AG08396 (cell line): ENCODE measurements at places on chromosomes 12 and 14.

DNA sequence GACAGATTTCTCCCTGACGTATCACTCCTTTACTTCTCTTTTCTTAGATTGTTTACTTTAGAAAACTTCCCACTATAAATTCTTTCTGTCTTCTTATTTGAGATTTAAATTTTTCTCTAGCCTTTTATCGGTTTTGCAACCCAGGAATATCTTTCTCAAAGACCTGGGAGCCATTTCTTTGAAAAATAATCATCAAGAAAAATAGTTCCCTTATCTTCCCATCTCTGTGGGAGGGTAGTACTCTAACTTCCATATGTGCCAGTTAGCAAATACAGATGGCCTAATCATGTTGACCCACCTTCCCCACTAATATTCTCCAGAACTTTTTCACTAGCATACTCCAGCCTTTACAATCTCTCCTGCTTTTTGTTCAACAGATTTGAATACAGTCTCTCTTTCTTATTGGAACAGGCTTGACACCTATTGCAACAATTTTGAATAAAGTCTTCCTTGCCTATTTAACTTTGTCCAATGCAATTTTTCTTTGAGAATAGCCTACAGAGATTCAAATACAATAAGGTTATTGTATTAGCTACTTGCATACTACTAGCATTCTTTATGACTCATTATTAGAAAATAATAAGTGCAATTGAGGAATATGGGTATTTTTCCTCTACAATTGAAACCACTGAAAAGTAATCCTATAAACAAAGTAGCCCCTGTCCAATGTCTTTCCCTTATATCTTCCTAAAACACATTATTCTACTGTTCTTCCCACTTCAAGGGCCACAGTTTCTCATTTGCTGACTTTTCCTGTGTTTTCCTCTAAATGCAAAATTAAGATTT lies 27.4 kb upstream of the KLRB1 start:
- DNase-seq = no peak

DNA sequence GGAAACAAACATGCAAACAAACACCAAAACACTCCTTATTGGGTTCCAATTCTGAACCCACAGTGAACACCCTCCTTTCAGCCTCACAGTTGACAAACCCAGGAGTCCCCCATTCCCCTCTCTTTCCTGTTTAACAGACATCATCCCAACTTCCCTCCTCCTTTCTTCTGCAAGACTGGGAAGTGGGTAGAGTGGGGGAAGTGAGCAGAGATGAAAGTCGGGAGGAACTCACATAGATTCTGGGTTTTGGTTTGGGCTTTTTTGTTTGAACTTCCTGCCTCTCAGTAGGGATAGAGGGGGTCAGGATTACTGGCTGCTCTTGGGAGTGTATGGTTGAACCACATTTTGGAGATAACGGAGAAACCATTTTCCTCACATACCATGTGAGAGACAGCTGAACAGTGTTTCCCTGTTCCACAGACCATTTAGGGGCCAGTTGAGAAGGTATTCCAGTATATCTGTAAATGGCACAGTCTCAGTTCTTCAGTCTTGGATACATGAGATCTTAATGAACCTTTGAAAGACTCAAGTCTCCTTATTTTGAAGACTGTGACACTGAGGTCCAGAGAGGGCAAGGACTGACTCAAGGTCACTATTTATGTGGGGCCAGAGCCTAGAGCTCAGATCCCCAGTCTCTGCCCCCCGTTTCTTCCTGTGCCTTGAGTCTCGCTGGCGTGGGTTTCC lies 3.9 kb upstream of the GPR84 start:
- DNase-seq = no peak

- no peak for DNase-seq
These were observed 65.0 kb downstream of the CDK17 start for GRCh38 chr12:96335270-96335669.

- DNase-seq = no peak
These were observed 32.0 kb downstream of the EAPP start for GRCh38 chr14:34507459-34507858.

DNA sequence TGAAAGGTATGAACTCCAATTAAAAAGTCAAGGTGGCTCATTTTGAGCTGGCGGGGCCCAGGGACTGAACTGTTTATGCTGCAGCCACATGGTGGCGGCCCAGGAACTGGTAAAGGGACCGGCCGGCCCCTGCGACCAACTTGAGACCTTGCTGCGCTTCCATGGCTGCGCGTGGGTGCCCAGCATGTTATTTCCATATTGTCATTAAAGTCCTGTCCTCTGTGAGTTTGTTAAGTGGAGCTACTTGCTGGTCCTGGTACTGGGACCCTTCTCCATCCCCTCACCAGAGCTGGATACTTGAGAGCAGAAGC lies 62.3 kb downstream of the BEGAIN start:
- no peak for DNase-seq

DNA sequence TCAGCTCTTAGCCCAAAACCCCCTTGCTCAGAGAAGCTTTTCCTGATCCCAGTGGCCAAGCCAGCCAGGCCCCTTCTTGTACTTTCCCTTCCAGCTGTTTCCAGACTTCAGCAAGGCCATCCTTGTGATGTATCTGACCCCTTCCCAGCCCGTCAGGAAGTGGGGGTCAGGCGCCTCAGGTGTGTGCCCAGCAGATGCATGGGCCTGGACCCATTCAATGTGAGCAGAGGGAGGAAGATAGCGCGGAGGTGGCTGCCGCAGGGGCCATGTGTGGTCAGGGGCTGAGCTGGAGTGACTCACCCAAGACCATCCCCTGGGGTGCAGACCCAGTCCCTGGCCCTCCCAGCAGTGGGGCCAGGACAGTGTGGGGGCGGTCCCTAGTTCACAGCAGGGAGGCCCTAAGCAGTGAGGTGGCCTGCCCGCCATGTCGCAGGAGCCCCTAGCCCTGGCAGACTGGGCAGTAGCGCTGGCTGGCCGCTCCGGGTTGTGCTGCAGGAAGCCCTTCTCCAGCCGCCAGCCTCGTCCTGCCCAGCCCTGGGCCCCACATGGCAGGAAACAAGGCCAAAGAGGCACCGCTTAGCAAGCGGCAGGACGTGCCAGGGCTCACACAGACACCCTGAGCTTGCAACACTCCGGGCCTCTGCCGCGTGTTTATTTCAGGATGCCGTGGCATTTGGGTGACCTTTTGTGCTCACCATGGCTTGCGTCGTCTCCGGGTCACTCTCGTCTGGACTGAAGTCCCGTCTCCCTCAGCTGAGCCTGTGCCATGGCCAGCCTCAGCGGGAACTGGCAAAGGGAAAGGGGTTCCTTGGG lies 12.0 kb downstream of the ADSS1 start:
- DNase-seq = peak; percentile 86

- no peak for DNase-seq
These were observed 414.8 kb downstream of the SLC6A15 start for GRCh38 chr12:84497819-84498218.

- no peak for DNase-seq
These were observed 123.7 kb downstream of the KIF21A start for GRCh38 chr12:39319180-39319579.

DNA sequence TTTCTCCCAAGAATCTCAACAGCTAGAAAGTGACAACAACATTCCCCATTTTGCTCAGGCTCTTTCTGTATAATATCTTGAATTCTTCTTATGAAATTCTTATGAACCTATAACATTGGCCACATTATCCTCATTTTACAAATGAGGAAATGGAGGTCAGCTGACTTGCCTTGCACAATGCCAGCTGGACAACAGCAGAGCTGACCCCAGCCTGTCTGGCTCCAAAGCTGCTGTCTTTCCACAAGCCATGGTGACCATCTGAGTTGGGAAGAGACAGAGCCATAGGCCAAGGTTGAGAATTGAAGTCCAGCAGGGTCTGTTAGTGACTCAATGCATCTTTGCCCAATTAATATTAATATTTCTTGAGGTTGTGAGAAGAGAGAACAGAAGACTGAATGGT lies 87.3 kb downstream of the KSR2 start:
- no peak for DNase-seq

DNA sequence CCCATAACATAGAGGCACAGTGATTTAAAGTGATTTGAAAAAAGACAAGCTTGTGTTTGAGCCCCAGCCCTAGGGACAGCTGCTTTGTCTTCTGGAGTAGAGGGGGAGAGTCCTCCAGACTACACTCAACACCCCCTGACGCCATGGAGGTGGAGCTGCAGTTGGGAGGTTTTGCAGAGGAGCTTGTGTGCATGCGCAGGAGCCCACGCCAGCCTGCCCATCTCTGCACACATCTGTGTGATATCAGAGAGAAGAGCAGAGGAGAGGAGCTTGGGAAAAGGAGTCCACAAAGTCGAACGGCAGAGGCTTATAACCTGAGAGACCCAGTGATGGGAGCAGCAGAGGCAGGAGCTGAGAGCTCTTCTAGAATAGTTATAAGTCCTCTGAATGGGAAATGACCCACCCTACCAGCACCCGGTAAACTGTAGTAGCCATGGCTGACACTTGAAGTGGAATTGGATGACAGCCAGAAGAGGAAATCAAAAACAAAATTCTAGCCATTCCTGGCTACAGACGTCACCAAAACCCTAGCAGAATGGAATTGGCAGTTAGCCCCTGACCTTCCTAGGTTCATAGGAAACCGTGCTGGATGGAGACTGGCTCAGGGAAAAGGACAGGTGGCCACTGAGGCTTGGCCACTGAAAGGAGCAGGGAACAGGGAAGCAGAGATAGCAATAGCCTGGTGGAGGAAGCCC lies 185.1 kb upstream of the VASH1 start:
- no peak for DNase-seq

- DNase-seq = no peak
These were observed 242.0 kb upstream of the DAAM1 start for GRCh38 chr14:58946431-58946830.

DNA sequence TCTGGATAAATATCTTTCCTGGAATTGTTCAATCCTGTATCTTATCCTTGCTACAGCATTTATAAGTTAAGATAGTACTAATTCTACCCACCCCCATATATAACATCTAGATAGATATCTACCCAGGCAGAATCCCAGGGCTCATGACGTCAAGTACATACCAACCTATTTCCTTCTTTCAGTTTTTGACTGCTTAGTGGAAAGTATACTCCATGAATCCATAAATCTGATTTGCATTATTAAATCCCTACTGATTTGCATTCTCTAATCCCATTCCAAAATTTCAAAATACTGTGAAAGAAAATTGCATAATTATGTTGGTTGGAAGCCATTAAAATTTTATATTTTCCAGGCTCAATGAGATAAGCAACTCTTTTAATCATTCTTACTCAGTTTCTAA lies 111.7 kb downstream of the KITLG start:
- DNase-seq = no peak

DNA sequence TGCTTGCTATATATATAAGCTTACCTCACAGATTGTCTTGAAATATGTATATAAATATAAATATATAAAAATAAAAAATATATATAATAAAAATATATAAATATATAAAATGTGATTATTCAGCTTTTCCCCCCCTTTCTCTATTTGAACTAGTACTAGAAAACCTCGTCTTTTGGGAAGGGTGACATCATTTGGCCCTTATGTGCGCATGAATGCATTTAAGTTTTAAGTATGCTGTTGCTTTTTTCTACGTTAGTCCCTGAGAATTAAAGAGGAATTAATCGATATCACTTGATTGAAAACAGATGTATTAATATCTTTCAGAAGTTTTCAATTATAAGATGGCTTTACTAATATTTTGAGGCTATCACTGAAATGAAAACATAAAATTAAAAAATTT lies 69.9 kb downstream of the RAD51B start:
- no peak for DNase-seq

DNA sequence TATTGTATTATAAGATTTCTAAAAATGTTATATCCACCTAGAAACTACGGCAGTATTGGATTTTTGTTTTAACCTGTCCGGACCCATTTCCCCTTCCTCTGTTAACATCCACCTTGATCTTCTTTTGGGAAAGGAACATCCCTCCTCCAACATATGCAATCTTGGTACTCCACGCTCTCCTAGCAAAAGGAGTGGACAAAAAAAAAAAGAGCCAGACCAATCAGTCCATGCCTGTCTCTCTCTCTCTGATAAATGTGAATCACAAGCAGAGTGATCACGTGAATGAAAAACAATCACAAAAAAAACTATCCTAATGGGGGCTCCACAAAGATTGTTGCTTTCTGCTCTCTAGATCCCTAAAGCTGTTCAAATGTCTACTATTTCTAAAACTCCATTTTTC lies 27.1 kb downstream of the OSBPL8 start:
- no peak for DNase-seq

GRCh38 chr14:22883173-22883976 lies at the start of gene REM2:
REM2 (plus strand) TSS chr14:22883222; CDS start chr14:22883288, 66 bp downstream.
- DNase-seq = no peak

GRCh38 chr14:99395909-99396530 lies 84.6 kb downstream of the SETD3 start:
- no peak for DNase-seq

DNA sequence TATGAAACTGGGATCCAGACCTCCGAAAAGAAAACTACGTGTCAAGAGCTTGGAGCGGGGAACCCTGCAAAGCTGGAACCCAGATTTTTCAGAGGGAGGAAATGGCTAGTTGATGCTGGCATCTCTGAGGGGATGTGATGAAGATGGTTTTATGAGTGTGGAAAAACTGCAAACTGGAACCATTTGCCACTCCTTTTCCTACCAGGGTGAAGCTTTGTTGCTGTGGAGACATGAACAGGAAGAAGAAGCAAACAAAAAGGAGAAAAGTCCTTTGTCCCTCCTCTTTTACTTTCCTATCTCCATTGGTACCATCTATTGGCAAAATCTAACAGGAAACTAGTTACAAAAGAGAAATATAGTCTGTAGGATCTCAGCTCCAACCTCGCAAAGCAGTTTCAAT lies 39.2 kb downstream of the CDK17 start:
- no peak for DNase-seq

- no peak for DNase-seq
These were observed 214.7 kb upstream of the FLRT2 start for GRCh38 chr14:85315290-85315689.

GRCh38 chr14:79525416-79525815 lies 685.9 kb downstream of the DIO2 start:
- DNase-seq = no peak

DNA sequence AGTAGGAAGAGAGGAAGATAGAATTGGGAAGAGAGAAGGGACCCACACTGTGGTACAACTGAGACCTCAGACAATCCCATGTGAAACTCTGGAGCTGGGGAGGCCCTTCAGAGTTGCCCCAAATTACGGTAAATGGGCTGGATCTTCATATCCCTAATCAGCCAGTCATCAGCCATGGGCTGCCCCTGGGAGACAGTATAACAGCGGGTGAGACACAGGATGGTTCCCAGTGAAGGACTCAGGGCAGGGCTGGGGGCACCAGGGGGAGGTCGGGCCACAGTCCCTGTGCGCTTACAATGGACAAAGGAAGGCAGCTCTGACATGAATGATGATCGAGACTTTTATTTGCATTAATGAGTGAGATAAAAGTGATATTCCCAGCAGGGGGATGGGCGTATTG lies 74.2 kb upstream of the BDKRB2 start:
- DNase-seq = no peak

DNA sequence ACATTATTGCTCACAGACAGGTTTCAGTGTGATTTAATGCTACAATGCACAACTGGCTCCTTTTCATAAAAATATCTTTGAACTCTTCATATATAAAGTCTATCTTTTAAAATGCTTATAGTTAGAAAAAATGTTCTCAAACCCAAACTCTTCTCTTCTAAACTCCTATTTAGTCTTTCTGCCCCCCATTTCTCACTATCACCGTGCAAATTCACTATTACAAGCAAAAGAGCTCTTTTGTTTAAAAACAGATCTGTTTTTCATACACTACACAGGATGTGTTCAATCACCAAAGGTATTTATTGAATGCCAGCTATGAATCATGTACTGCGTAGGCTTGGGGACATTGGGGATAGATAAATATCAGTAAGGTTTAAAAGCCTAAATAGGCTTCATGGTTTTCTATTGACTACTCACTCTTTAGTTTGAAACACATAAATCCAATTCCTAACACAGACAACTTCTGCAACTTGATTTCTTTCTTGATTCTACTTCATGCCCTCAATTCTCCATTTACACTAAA lies 692.3 kb downstream of the C12orf50 start:
- no peak for DNase-seq
